ENCODE measurements at places on chromosomes 2 and 18. TPM values are rescaled to one million over a fixed set of nuclear protein-coding genes. Genes with fewer than 3 reads are reported as not detected.

The HOXD11 gene
- total RNA-seq: not detected

The LYPD6B gene
- total RNA-seq: 12.5 TPM

The ASPRV1 gene
- 2.8 TPM for total RNA-seq

The HNMT gene
- total RNA-seq: 159 TPM

The PHLPP1 gene
- total RNA-seq: 22.6 TPM

The CERS6 gene
- 146 TPM for total RNA-seq

The LONRF2 gene
- 58.3 TPM for total RNA-seq

The MPPE1 gene
- total RNA-seq: 17.6 TPM

The CDCA7 gene
- 17.3 TPM for total RNA-seq

The PCBP1 gene
- 22.0 TPM for total RNA-seq

The LDLRAD4 gene
- total RNA-seq: 129 TPM

The LRRTM4 gene
- total RNA-seq: 106 TPM

The MC5R gene
- 2.2 TPM for total RNA-seq

The CDH7 gene
- 2.3 TPM for total RNA-seq

The SCYGR8 gene
- total RNA-seq: not detected

The PPP1R1C gene
- 2.7 TPM for total RNA-seq

All from occipital lobe (tissue), 3 donors.